ENCODE measurements at places on chromosomes 1 and 21.

- DNase-seq: no peak
These were observed 42.0 kb downstream of the FCRL3 start for GRCh38 chr1:157658571-157658970.

- no peak for DNase-seq
These were observed 128.2 kb downstream of the GALNT2 start for GRCh38 chr1:230195199-230195598.

DNA sequence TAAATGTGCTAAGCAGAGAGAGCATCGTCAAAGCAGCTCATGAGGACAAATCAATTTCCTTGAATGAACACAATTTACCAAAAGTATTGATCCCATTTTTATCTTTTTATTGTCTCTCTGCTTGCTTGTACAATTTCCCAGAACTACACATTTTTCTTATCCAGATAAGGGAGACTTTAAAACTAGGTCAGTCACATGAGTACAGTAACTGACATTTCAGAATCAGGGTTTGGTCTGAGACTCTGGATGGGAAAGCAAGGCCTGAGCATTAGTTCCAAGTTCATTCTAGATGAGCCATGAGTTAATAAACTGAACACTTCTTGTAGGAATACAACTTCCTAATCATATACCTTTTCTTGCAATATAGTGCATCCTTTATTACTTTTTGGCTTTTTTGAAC is 11.5 kb upstream of the DENND2D start:
- DNase-seq: no peak

DNA sequence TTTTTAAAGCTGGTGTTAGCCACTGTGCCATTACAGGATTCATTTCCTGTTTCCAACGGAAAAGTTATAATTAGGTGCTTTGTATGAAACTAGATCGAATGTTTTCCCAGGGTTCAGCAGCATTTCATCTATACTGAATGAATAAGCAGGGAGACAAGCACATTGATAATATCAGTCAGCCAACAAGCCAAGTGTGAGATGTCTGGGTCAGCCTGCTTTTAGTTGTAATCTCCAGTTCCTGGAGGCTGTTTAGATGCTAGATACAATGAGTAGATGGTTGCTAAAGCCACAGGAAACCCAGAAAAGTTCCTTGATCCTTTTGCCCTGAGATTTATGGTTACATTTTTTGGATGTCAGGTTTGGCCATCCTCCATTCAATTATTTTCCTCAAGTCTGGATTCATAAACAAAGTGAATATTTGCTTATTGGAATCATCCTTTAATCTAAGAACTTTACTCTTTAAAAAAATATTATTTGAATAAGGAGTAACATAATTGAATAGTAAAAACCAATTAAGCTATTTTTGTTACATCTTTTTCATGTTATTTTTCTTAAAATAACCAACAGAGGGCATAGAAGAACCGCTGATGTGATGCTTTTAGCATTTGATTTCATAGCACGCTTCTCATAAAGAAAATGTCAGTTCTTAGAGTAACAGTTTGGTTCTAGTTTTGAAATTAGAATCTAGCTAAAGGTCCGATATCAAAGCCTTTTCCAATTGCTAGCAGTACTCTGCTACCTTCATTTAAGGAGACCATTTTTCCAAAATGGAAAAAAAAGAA is 76.6 kb downstream of the HSPA13 start:
- DNase-seq: no peak

GRCh38 chr1:111161843-111162487 is 21.9 kb downstream of the CEPT1 start:
- DNase-seq: no peak

- DNase-seq: no peak
These were observed 11.6 kb upstream of the GOLPH3L start for GRCh38 chr1:150708595-150708994.

- no peak for DNase-seq
These were observed 8.6 kb downstream of the ST6GALNAC3 start for GRCh38 chr1:76083189-76083588.

GRCh38 chr1:161218301-161219077 is 3.4 kb downstream of the FCER1G start:
- no peak for DNase-seq

DNA sequence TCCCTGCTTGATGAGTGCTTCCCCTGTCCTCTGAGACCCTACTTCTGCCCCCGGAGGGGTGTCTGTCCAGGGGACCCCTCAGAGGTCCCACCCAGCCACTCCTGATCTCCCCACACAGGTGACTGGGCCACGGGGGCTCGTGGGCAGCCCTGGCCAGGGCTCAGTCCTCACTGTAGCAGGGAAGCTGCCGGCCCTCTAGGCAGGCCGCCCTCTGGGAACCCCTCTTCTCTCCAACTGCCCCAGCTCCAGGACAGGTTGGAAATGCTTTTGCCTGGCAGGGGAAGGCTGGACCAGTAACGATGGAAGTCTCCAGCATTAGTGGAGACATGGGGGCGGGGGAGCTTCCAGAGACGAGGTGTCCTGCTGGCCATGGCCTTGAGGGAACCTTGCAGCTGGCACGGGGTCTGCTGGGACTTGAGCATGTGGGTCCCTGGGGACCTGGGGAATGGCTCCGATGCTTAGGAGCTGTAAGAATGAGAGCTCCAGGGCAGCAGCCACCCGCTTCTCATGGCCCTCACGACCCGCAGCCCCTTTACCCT is 3.1 kb upstream of the FNDC10 start:
- no peak for DNase-seq

DNA sequence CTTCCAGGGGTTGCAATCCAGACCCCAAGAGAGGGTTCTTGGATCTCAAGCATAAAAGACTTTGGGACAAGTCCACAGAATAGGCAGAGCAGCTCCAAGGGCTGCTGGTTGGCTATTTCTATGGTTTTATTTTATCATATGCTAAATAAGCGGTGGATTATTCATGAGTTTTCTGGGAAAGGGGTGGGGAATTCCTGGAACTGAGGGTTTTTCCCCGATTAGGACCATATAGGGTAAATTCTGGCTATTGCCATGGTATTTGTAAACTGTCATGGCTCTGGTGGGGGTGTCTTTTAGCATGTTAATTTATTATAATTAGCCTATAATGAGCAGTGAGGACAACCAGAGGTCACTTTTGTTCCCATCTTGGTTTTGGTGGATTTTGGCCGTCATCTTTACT is 270.9 kb upstream of the PLXNA2 start:
- DNase-seq: no peak
